Fibroblast of skin of left biceps (primary cell): ENCODE measurements at places on chromosomes 1 and 21.
A peak's percentile ranks its signal among the peaks of the same experiment; 100 is the strongest.

- peak; percentile 78 for DNase-seq
Measured at GRCh38 chr1:183191833-183192232, 5.8 kb downstream of the LAMC2 start.

GRCh38 chr1:66982561-66983260 is 57.9 kb downstream of the MIER1 start:
- no peak for DNase-seq

GRCh38 chr1:181390410-181391077 is 92.8 kb upstream of the CACNA1E start:
- no peak for DNase-seq

DNA sequence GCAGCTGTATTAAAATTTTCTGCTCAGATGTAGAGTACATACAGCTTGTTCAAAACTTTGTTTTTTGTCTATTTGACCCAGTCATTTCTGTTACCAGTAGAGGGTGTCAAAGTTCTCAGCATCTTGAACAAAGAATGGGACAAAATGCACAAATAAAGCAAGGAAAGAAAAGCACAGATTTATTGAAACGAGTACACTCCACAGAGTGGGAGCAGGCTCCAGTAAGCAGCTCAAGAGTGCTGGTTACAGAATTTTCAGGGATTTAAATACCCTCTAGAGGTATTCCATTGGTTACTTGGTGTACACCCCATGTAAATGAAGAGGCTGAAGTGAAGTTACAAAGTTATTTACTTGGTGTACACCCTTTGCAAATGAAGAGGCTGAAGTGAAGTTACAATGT is 8.9 kb upstream of the PRMT6 start:
- DNase-seq, result no peak

DNA sequence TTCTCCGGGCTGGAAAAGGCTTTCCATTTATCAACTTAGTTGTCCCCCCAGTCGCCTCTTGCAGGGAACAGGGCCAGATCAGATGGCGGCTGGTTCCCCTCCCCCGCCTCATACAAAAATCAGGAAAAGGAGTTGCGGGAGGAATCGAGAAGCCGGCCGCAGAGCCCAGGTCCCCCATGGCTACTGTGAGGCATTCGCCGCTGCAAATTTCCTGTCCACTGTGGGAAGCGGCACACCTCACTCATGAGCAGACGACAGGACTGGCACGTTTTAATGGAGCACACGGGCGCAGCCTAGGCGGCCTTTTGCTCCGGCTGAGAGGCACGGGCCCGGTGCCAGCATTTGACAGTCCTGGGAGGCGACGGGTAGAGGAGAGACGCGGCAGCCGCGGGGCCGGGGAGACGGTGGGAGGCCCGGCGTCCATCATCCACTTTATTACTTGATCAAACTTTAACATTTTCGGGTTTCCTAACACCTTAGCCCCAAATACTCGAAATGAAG is 1.1 kb downstream of the GNG4 start:
- no peak for DNase-seq

- DNase-seq, result peak; percentile 31
Measured at GRCh38 chr1:231971397-231972110, 345.0 kb downstream of the DISC1 start.

GRCh38 chr1:15251857-15252835 is 5.1 kb downstream of the FHAD1 start:
- no peak for DNase-seq

GRCh38 chr1:227943381-227944089 is 4.2 kb downstream of the WNT9A start:
- no peak for DNase-seq

- DNase-seq, result no peak
Measured at GRCh38 chr1:54338464-54338863, 67.7 kb downstream of the SSBP3 start.

DNA sequence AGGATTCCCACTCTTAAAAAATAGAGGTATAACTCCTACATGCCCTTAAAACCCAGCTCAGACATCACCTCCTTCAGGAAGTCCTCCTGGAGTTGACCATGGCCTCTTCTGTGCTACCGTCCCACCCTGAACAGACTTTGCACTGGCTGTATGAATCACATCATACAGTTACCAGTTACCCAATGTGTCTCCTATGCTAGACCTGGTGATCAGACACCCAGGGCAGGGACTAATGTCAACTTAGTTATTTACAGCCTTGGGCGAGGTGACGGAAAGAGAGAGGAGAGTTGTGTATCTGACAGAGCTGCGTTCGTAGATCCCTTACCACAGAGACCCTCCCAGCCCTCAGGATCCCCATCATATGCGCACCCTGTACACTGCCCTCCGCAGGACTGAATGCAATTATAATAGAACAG is 72.7 kb downstream of the SLC66A1 start:
- no peak for DNase-seq

- no peak for DNase-seq
Measured at GRCh38 chr21:34981791-34982190, 67.3 kb downstream of the RUNX1 start.

GRCh38 chr1:69993810-69994209 is 211.6 kb downstream of the LRRC40 start:
- no peak for DNase-seq

DNA sequence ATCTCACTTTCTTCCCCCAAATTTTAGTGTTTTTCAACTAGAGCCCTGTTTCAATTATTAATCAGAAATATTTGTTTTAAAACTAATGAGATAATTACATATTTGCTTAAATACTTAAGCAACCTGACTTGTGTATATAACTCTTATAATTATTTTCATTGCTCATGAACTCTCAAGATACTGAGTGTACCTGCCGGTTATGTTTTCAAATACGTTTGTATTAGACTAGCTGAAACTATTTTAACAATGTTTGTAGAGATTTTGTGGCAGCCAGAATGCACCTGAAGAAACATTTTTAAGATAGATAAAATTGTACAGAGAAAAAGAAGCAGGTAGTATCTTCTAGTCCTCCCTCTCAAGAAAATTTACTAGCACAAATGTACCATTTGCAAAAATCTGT is 140.6 kb upstream of the CXADR start:
- DNase-seq, result no peak

DNA sequence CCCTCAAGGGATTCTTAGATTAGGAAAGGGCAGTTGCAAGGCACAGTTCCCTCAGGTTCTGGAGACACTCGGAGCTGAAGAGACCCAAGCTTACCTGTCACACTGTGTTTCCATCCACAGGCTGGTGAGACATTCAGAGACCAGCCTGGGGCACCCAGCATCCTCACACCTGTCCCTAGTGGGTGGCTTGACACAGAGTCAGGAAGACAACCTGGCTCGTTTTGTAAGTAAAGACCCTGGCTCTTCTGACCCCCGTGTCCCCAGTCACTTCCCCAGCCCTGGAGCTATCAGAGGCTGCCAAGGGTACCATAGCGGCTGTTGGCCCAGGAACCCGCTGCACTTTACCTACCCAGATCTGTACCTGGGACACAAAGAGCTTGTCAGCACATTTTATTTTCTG is 409.8 kb downstream of the MATN1 start:
- DNase-seq, result no peak

GRCh38 chr1:166852918-166853317 is 13.6 kb downstream of the POGK start:
- DNase-seq, result no peak

GRCh38 chr1:244273845-244274619 is 177.7 kb downstream of the ADSS2 start:
- peak; percentile 100 for DNase-seq

DNA sequence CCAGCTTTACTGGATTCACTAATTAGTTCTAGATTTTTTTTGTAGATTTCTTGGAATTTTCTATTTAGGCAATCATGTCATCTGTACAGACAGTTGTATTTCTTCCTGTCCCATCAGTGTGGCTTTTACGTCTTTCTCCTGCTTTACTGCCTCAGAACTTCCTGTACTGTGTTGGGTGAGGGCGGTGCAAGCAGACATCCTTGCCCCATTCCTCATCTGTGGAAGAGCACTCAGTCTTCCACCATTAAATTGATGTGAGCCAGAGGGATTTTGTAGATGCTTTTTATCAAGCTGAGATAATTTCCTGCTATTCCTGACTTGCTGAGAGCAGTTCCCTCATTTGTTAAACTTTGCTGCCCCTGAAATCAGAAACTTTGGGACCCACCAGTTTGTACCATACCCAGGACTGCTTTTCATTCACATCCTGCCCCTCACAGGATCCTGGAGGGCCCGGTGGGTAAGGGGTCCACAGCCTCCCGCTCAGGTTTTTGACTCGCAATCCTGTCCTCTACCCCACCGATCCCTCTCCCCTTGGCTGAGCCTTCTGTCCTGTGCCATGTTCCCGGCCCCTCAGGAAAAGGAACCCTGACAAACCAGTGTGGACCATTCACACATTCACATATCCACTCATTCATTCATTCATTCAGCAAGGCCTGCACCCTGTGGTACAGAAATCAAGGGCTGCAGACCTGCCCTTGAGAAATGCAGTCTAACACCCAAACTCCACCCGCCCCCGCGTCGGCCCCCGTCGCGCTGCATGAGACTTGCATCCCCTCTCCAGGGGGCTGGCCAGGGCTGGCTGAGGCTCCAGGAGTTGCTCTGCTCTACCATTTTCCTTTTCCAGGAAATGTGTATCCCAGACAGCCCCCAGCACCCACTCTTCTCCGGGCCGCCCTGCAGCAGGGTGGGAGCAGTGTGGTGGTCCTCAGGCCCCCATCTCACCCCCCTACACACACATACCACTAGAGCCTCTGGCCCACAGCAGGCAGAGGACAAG is 246.5 kb upstream of the VAMP3 start:
- no peak for DNase-seq

DNA sequence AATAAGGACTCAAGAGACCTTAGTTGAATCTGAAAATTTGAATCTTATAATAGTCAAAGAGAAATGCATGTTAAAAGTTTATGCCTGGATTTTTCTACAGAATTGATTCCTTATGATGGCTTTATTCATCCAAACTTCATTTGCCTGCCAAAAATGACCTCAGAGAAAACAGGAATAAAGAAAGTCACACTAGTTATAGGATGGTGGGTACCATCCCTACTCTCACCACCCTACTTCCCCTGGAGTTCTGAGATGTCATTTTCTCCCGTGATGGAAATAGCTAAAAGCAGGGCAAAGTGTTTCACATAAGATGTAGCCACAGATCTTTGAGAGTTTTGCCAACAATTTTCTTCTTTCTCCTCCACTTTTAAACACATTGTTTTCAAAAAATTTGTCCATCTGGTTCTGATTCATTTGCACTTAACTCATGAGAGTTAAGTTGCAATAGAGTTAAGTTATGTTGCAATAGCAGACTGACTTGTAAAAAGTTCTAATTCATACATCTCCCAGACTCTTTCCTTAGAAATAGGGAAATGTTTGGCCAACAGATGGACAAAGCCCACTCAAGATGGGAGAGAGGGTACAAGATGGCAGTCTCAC is 384.6 kb downstream of the PLPP3 start:
- DNase-seq, result peak; percentile 74

GRCh38 chr1:13830170-13830569 is 130.2 kb downstream of the PRDM2 start:
- no peak for DNase-seq

DNA sequence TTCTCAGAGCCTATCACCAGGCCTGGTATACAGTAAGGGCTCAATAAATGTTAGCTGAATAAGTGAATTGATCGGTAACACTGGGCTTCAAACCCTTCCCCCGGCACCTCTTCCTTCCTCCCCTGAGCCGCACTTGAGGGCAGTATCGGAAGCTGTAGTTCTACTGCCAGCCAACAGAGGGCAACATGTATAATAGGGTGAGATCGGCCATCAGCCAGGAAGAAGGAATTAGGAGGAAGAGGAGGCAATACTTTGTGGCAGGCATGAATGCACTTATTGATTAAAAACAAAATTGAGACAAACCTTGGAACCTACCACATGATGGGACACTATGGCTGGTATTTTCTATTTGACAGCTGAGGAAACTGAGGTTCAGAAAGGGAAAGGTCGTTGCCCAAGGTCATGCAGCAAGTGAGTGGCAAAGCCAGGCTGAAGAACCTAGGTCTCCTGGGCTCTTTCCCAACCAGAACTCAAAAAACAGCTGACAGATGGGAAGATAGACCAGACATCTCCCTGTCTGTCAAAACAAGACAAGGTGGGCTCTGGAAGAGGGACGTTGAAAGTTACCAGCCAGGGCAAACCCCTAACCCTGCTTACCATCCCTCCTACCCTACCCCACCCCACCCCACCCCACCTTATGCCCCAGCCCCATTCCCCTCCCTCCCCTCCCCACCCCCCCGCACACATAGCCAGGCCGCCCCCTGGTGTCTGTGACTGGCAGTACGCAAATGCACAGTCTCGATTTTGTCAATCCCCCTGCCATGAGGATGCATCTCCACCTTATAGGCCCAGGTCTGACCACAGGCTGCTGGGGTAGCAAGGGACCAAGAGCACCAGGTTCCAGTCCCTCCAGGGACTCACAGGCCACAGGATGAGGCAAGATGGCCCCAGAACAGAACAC is 107.3 kb upstream of the RUNX3 start:
- no peak for DNase-seq

DNA sequence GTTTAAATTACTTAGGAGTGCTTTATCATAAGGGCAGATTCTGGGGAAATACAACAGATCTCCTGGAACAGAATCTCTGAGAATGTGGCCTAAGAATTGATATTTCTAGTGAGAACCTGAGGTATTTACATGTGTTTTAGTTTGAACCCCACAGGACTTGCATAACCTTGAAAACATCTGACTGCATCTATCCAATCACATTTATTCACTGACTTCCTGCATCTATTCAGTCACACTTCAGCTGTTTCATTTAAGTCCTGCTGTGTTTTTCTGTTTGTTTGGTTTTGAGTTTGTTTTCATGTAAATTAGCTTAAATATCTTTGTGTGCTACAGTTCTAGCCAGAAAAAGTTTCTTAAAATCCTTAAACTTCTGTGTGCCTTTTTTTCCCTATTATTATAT is 1260.7 kb downstream of the PLA2G4A start:
- no peak for DNase-seq

DNA sequence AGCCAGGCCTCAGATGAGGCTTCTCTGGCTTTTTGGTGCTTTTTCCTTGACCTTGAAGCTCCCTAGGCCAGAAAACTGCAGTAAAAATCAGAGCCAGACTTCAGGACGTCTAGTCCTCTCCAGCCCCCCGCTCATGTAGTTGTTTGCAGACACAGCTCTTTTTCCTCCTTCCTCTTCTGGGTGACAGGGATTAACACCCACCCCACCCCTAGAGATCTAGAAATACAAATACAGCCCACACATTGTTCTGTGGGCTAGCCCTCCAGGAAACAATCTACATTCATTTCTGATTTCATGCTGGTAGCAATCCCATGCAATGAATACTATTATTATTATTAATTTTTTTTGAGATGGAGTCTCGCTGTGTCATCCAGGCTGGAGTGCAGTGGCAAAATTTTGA is 9.9 kb upstream of the CLSTN1 start:
- no peak for DNase-seq

GRCh38 chr1:228691926-228692325 is 43.4 kb upstream of the RHOU start:
- no peak for DNase-seq
